ENCODE measurements at places on chromosomes 4 and X. TPM values are rescaled to one million over a fixed set of nuclear protein-coding genes. Genes with fewer than 3 reads are reported as not detected.
A peak's percentile ranks its signal among the peaks of the same experiment; 100 is the strongest.

GRCh38 chr4:914531-914930 is 17.6 kb downstream of the GAK start:
- H3K27me3 ChIP-seq, result no peaks in the 10 kb centered on the region
- DNase-seq, result no peak
- peaks cover 22% of the 10 kb centered on the region for H3K4me1 ChIP-seq
- H3K4me3 ChIP-seq, result no peak overlapping the region
- H3K36me3 ChIP-seq, result peaks cover 12% of the 10 kb centered on the region

DNA sequence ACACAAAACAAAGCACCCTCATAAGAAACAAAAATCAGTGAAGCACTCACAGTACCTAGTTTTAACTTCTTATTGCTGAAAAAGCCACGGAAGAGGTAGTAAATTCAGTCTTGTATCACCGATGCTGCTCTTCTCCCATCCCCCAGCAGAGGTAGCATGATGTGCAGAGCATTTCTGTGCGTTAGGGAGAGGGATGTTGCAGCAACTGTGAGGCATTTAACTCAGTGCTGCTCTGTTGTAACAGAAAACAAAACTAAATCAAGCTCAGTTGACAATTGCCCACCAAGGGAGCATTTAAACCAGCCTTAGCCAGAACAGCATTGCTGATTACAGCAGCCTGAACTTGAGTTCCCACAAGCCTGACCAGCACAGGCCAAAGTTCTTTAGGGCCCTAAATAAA is 1279.7 kb upstream of the ADGRL3 start:
- H3K36me3 ChIP-seq, result no peaks in the 10 kb centered on the region
- H3K4me3 ChIP-seq, result no peak overlapping the region
- H3K27me3 ChIP-seq, result no peaks in the 10 kb centered on the region
- no peak for DNase-seq
- H3K27ac ChIP-seq, result no peak overlapping the region

- no peaks in the 10 kb centered on the region for H3K36me3 ChIP-seq
- no peaks in the 10 kb centered on the region for H3K27me3 ChIP-seq
- DNase-seq, result no peak
- no peaks in the 10 kb centered on the region for H3K4me1 ChIP-seq
- no peak overlapping the region for H3K27ac ChIP-seq
Measured at GRCh38 chr4:98556451-98556850, 102.0 kb downstream of the TSPAN5 start.

- DNase-seq, result no peak
- H3K4me1 ChIP-seq, result no peaks in the 10 kb centered on the region
- no peak overlapping the region for H3K27ac ChIP-seq
- no peak overlapping the region for H3K4me3 ChIP-seq
- no peaks in the 10 kb centered on the region for H3K27me3 ChIP-seq
Measured at GRCh38 chrX:53018627-53019026, 30.0 kb upstream of the GPR173 start.

DNA sequence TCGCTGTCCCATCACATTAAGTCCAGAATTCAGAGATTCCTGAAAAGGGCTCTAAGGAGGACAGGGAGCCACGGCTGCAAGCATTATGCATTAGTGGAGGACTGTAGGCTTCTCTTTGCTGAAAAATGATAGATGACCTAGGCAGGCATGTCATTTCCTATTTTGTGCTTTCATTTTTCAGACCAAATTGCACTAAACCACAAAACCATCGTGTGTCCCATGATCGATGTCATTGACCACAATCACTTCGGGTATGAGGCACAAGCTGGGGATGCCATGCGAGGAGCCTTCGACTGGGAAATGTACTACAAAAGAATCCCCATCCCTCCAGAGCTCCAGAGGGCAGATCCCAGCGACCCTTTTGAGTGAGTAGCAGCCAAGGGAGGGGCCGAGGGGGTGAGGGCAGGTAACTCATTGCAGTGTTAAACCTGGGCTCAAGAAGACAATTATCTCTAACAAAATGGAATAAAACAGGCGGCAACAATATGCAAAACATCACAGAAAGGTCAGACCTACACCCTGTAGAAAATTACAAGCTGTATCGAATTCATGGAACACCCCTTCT is 355.2 kb upstream of the GALNT7 start:
- no peak for DNase-seq
- no peaks in the 10 kb centered on the region for H3K4me1 ChIP-seq
- no peak overlapping the region for H3K4me3 ChIP-seq
- H3K27me3 ChIP-seq, result no peaks in the 10 kb centered on the region

DNA sequence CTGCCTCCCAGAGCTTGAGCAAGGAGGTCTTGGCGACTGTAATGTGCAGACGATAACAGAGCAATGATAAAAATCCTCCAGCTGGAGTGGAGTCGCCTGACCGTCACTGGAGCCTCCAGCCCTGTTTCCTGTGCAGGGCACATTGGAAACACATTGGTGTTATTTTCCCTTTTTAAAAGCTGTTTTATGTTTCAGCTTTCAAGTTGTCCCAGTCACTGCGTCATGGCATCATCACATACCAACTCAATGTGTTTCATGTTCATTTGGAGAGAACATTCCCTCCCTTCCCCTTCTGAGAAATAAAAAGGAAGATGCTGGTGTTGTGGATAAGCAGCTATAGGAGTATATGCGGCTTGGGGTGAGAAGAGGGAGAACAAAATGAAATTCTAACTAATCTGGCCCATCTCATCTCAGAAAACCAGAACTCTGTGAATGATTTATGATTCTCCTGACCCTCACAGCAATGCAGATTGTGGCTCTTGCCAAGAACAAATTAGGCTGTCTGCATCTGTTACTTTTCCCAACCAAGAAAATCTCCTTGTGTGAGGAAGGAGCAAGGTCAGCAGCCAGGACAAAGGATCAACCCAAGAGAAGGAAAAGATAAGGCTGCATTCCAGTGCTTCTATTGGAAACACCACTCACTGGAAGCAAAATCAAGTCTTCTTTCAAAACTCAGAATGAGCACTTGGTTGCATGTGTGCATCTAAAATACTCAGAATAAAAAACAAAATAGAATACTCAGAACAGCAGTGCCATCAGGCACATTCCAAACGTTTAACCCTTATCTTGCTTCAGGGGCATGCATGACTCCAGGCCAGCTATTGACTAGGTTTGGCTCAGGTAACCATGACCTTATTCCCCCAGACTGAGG is 134.4 kb downstream of the RASL11B start:
- H3K27ac ChIP-seq, result no peak overlapping the region
- H3K27me3 ChIP-seq, result no peaks in the 10 kb centered on the region
- H3K36me3 ChIP-seq, result no peaks in the 10 kb centered on the region
- no peak for DNase-seq
- no peaks in the 10 kb centered on the region for H3K4me1 ChIP-seq

- H3K27me3 ChIP-seq, result no peaks in the 10 kb centered on the region
- H3K36me3 ChIP-seq, result no peaks in the 10 kb centered on the region
- H3K4me1 ChIP-seq, result no peaks in the 10 kb centered on the region
- no peak overlapping the region for H3K4me3 ChIP-seq
- no peak overlapping the region for H3K27ac ChIP-seq
Measured at GRCh38 chr4:82256718-82257117, 117.1 kb downstream of the HNRNPD start.

- no peak overlapping the region for H3K27ac ChIP-seq
- no peaks in the 10 kb centered on the region for H3K36me3 ChIP-seq
- no peak for DNase-seq
- H3K27me3 ChIP-seq, result no peaks in the 10 kb centered on the region
- no peaks in the 10 kb centered on the region for H3K4me1 ChIP-seq
- no peak overlapping the region for H3K4me3 ChIP-seq
Measured at GRCh38 chr4:41145571-41146078, 68.7 kb downstream of the APBB2 start.

DNA sequence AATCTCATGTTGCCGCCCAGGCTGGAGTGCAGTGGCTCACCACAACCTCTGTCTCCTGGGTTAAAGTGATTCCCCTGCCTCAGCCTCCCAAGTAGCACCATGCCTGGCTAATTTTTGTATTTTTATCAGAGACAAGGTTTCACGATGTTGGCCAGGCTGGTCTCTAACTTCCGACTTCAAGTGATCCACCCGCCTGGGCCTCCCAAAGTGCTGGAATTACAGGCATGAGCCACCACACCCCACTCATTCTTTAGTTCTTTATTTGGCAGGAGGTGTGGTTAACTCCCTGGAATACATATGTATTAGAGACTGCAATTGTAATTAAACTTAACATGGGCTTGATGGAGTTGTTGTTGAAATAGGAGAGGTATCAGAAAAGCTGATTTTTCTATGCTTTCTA is 1396.9 kb upstream of the IGFBP7 start:
- no peaks in the 10 kb centered on the region for H3K4me1 ChIP-seq
- H3K27ac ChIP-seq, result no peak overlapping the region
- no peaks in the 10 kb centered on the region for H3K36me3 ChIP-seq
- no peak overlapping the region for H3K4me3 ChIP-seq
- no peak for DNase-seq

- no peaks in the 10 kb centered on the region for H3K36me3 ChIP-seq
- H3K27me3 ChIP-seq, result no peaks in the 10 kb centered on the region
- H3K27ac ChIP-seq, result peak within 1 kb of the TSS; percentile 92
- H3K4me1 ChIP-seq, result peaks cover 7% of the 10 kb centered on the region
Measured at GRCh38 chrX:49079489-49080428, at the start of gene WDR45. WDR45 (minus strand) TSS chrX:49079887; CDS start chrX:49078095, 1,792 bp downstream.

- no peak overlapping the region for H3K4me3 ChIP-seq
- H3K27me3 ChIP-seq, result no peaks in the 10 kb centered on the region
- no peak overlapping the region for H3K27ac ChIP-seq
- no peak for DNase-seq
- no peaks in the 10 kb centered on the region for H3K4me1 ChIP-seq
Measured at GRCh38 chr4:66688674-66689073, 856.6 kb downstream of the CENPC start.

DNA sequence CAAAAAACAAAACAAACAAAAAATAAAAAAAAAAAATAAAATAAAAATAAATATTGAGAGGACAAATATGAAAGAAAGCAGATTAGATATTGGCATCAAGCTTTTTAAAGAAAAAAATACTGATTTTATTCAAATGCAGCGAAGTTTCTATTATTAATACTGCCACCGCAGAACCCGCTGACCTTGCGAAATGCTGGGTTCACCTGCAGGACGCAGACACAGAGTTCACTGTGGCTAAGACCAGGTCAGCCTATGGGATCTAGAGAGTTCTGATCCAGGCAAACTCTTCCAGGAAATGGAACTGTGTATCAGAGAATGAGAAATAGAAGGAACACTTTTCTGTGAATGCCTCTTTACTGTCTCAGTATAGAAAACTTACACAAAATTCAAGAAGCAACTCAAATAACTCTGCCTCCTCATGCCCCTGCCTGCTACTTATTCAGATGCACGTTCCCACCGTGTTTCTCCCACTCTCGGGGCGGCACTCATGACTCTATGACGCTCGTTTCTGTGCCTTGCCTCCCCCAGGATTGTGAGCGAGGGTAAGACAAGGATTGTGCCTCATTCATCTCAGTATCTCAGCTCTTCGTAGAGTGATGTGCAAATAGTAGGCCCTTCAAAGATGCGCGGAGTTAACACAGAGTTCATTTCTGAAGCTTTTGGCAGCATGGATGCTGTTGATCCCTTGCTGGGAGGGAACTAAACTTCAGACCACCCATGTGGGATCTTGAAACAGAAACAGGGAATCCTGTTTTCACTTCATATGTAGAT is 44.1 kb upstream of the TLR3 start:
- H3K27me3 ChIP-seq, result no peaks in the 10 kb centered on the region
- H3K27ac ChIP-seq, result no peak overlapping the region
- no peak overlapping the region for H3K4me3 ChIP-seq

DNA sequence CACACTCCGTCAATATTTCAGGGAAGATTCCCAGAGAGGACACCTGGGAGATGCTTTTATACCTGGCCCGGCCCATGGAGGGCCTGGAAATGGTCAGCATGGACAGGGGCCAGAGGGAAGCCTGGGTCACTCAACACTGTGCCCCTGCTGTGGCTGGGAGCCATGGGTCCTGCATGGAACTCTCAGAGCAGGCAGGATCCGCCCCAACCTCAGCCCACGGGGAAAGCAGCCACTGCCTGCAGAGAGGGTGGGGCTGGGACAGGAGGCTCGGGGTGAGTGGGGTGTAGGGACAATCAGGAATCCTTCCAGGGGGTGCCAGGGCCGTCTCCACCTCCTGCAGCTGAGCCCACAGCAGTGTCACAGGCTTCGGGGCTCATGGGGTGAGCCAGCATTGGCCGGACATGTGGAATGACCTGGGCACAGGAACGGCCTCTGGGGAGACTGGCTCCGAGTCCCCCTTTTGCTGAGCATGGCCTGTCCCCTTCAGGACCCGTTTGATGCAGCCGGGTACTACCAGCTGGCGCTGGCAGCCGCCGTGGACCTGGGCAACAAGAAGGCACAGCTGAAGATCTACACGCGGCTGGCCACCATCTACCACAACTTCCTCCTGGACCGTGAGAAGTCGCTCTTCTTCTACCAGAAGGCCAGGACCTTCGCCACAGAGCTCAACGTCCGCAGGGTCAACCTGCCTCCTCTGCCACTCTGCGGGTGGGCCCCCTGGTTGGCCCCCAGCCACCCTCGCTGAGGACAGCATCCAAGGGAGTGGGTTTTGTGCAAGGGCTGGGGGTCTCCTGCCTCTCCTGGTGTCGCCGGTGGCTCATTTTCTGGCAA is 29.1 kb upstream of the HTRA3 start:
- no peak overlapping the region for H3K4me3 ChIP-seq
- H3K4me1 ChIP-seq, result peaks cover 11% of the 10 kb centered on the region
- no peaks in the 10 kb centered on the region for H3K36me3 ChIP-seq
- DNase-seq, result no peak
- no peak overlapping the region for H3K27ac ChIP-seq

- no peak overlapping the region for H3K4me3 ChIP-seq
- H3K36me3 ChIP-seq, result no peaks in the 10 kb centered on the region
- H3K4me1 ChIP-seq, result no peaks in the 10 kb centered on the region
- no peak overlapping the region for H3K27ac ChIP-seq
- H3K27me3 ChIP-seq, result no peaks in the 10 kb centered on the region
- DNase-seq, result peak; percentile 28
Measured at GRCh38 chr4:81040012-81040659, 9.6 kb downstream of the BMP3 start.

GRCh38 chrX:17792826-17793225 is 55.5 kb downstream of the SCML1 start:
- H3K36me3 ChIP-seq, result no peaks in the 10 kb centered on the region
- H3K4me1 ChIP-seq, result peaks cover 5% of the 10 kb centered on the region
- no peaks in the 10 kb centered on the region for H3K27me3 ChIP-seq
- no peak overlapping the region for H3K27ac ChIP-seq

GRCh38 chrX:73868916-73869315 is 305.9 kb downstream of the CHIC1 start:
- no peak overlapping the region for H3K27ac ChIP-seq
- no peak for DNase-seq
- no peaks in the 10 kb centered on the region for H3K27me3 ChIP-seq
- no peaks in the 10 kb centered on the region for H3K36me3 ChIP-seq

GRCh38 chr4:113559947-113560346 is 201.6 kb downstream of the CAMK2D start:
- DNase-seq, result no peak
- peaks cover 18% of the 10 kb centered on the region for H3K4me1 ChIP-seq
- no peak overlapping the region for H3K4me3 ChIP-seq
- no peaks in the 10 kb centered on the region for H3K36me3 ChIP-seq
- no peak overlapping the region for H3K27ac ChIP-seq

- H3K4me1 ChIP-seq, result no peaks in the 10 kb centered on the region
- no peaks in the 10 kb centered on the region for H3K36me3 ChIP-seq
- no peaks in the 10 kb centered on the region for H3K27me3 ChIP-seq
- H3K4me3 ChIP-seq, result no peak overlapping the region
- no peak for DNase-seq
- H3K27ac ChIP-seq, result no peak overlapping the region
Measured at GRCh38 chrX:100995469-100995868, 26.0 kb downstream of the ARL13A start.

Gene VCX3A
- not detected for total RNA-seq

Gene SH3TC1
- 8.9 TPM for total RNA-seq

Gene FGF5
- total RNA-seq, result not detected

Gene CHM
- total RNA-seq, result 16.7 TPM

Gene ERAS
- total RNA-seq, result not detected

Gene GRIA2
- total RNA-seq, result not detected

Gene GIMD1
- total RNA-seq, result not detected

Gene TMPRSS11A
- total RNA-seq, result not detected

Gene ADH1A
- not detected for total RNA-seq

Gene APLN
- total RNA-seq, result 0.11 TPM

Measured in CD8-positive, alpha-beta memory T cell (primary cell).